ENCODE measurements at places on chromosomes 11 and 22.

DNA sequence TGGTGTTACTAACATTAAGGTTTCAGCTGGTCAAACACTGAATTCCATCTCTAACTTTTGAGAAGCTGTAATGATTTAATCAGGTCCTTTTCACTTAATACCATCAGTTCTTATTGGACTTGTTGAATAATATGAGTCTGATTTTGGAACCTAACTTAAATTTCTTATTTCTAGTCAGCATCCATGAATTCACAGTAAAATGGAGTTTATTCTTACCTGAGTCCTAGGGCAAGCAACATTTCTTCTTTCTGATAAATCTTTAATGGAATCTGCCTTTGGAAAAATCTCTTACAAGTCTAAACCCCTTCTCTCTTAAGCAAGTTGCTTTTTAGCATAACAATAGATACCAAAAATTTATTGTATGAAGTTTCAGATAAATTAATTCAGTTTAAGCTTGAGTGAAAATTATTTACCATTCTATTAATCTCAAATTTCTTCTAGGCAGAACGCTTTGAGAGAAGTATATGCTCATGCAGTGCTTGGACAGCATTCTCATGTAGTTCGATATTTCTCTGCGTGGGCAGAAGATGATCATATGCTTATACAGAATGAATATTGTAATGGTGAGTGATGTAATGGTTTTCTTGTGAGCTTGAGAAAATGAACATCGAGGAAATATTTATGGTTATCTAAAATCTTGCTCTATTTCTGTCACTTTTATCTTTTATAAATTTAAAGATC is 3.4 kb downstream of the WEE1 start:
- DNase-seq = no peak

DNA sequence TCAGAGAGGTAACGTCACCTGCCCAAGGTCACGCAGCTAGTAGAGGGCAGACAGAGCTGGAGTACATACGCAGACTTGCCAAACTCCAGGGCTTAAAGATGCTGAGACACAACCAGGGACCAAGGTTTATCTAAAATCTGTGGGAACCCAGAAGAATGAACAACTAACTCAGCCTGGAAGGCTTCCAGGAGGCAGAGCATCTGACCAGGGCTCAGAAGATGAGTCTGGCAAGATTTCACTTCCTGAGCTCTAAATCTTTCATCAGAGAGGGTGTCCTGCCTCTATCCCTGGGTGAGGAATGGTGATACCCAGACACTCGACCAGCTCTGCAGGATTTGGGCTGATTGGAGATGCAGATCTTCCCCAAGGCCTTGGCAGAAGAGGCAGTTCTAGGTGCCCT is 9.1 kb downstream of the GAL3ST1 start:
- no peak for DNase-seq

DNA sequence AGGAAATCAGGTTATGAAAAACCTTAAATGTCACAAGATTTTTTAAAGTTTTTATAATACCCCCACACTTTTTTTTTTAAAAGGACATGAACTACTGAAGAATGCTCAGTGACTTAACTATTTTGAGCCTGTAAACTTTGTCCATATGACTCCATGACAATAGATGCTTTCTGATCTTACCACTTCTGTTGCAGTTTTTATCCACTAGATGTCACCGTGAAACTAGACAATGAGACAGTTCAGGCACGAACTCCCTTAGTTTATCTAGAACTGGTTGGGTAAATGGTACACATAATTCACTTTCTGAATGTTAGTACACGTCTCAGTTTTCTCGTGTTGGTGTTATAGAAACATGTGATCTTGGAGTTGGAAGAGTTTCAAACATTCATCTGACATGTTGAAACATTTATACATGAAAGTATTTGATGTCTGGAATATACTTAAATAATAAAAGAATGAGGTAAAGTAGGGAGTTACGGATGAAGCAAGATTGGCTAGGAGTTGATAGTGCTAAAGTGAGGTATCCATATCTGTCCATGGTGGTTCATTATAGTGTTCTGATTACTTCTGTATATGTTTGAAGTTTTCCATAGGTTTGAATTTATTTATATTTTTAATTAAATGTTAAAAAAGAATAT is 8.1 kb downstream of the CCDC15 start:
- DNase-seq = no peak

DNA sequence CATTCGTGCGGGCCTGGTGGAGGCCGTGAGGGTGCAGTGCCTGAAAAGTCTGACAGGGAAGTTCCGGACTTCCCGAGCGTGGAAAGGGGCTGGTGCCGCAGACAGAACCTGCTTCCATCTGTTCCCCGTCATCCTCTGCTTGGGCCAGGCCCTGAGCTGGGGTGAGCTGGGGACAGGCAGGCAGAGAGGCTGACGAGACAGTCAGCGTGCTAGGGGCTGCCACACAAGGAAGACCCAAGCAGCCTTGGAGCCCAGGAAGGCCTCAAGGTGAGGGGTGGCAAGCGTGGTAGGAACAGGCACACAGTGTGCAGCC is 25.5 kb downstream of the NADSYN1 start:
- DNase-seq = no peak

DNA sequence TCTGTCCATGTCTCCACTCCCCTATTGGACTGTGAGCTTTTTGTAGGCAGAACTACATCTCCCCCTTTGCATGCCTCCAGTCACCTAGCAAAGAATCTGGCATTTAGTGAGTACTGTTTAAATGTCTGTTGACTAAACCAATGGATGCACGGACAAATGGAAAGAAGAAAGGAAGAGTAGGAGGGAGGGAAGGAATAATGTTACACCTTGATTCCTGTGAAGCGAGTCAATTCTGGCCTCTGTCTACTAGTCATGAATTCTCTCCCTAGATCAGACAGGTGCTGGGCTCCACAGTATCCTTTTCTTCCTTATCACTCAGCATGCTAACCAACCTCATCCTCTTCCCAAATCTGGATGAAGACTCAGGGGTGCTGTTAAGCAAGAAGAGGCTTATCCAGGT is 33.6 kb downstream of the GALNT18 start:
- no peak for DNase-seq

GRCh38 chr22:31612891-31613285 is 49.1 kb downstream of the PISD start:
- no peak for DNase-seq

- no peak for DNase-seq
Observed at GRCh38 chr22:24875862-24876506, 70.0 kb downstream of the SGSM1 start.

- no peak for DNase-seq
Observed at GRCh38 chr11:47328449-47329390, 23.8 kb downstream of the MYBPC3 start.

GRCh38 chr11:433111-433510 is 8.7 kb downstream of the ANO9 start:
- no peak for DNase-seq

DNA sequence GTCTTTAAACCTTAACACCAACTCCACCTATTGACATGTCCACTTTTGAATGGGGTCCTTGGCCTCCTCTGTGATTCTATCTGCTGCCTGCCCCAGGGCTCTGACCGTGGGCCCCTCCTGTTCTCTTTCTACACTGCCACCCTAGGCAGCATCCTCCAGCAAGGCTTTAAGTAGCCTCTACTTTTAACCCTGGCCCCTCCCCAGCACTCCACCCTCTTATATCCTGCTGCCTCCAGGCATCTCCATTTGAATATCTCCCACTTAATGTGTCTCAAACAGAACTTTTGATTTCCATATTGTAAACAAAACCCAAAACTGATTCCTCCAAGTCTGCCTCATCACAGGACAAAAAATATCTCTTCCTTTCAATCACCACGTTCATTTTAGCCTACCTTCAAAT is 90.5 kb upstream of the ARHGAP32 start:
- no peak for DNase-seq
